Breast epithelium (tissue), 4 donors: ENCODE measurements at places on chromosomes 3 and 15.

- peaks cover 22% of the 10 kb centered on the region for H3K4me1 ChIP-seq
- H3K4me3 ChIP-seq: peak within 1 kb of the TSS; percentile 68
- H3K27me3 ChIP-seq: no peaks in the 10 kb centered on the region
- H3K27ac ChIP-seq: peak within 1 kb of the TSS; percentile 95
- no peaks in the 10 kb centered on the region for H3K36me3 ChIP-seq
These were observed at the start of gene ISLR for GRCh38 chr15:74173380-74174218. Gene ISLR (plus strand): TSS chr15:74173710. CDS start chr15:74174859, 1,149 bp downstream.

DNA sequence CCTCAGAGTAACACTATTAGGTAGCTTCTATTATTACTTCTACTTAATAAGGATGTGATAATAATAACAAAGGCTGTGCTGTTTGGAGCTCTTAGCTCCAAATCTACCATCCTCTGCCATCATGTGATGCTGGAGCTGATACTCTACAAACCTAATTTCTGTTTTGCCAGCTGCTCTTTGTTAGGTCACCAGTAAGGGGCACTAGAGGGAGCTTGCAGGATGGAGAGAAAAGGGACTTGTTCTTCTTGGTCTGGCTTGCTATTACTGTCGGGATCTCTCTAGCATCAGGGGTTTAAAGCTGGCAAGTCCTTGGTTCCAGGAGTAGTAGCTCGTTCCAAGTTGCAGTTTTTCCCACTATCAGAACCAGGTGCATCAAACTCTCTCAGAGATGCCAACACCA lies 194.9 kb upstream of the KBTBD8 start:
- no peak for DNase-seq
- H3K27ac ChIP-seq: no peak overlapping the region
- H3K4me3 ChIP-seq: no peak overlapping the region
- H3K36me3 ChIP-seq: no peaks in the 10 kb centered on the region
- no peaks in the 10 kb centered on the region for H3K4me1 ChIP-seq

DNA sequence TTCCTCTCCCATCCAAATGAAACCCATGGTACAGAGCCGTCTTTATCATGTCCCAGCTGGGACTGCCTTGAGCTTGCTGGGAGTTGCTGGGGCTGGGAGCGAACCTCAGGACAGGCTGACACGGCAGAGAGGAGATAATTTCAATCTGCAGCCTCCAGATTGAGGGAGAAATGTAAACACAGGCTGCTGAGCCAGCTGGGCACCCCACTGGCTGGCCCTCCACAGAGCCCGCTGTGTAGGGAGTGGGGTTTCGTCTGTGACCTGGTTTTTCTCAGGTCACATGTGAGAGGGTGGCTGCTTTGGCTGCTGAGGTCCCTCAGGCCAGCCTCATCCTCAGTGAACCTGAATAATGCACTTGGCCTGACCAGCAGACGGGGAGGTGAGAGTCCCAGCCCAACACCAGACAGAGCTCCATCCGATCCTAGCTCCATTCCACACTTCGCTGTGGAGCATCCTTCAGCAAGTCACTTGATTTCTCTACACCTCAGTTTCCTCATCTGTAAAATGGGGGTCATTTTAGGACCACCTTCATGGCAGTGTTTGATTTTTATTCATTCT lies 121.6 kb upstream of the MRPS22 start:
- H3K27me3 ChIP-seq: no peaks in the 10 kb centered on the region
- H3K36me3 ChIP-seq: no peaks in the 10 kb centered on the region
- H3K4me1 ChIP-seq: no peaks in the 10 kb centered on the region
- no peak overlapping the region for H3K27ac ChIP-seq
- DNase-seq: no peak

GRCh38 chr3:42670670-42671069 lies 14.7 kb upstream of the KLHL40 start:
- H3K4me1 ChIP-seq: no peaks in the 10 kb centered on the region
- no peak overlapping the region for H3K4me3 ChIP-seq
- H3K27ac ChIP-seq: no peak overlapping the region
- H3K27me3 ChIP-seq: no peaks in the 10 kb centered on the region

DNA sequence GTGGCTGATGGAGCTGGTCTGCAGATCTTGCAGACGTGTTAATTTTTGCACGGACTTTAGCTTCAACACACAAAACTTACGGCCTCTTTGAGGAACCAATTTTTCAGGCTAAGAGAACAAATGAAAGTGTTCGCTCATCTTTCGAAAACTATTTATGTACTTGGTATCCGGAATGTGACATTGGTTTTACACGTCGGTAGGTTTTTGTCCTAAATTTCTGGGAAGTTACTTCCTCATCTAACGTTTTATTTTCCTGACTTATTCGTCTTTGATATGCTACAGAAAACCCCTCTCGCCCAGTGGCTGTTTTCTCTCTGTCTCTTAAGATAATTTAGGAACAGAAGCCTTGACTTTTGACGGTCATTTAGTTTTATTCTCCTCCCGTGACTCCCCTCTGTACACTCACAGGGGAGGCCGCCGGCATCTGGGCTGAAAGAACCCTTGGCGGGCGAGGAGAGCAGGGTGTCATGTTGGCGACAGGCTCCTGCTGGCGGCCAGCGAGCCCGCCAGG lies 834 bp upstream of the GREM1 start:
- peaks cover 9% of the 10 kb centered on the region for H3K4me1 ChIP-seq
- no peaks in the 10 kb centered on the region for H3K36me3 ChIP-seq
- peak overlapping the region; percentile 49 for H3K4me3 ChIP-seq
- DNase-seq: no peak
- H3K27me3 ChIP-seq: peaks cover 3% of the 10 kb centered on the region

DNA sequence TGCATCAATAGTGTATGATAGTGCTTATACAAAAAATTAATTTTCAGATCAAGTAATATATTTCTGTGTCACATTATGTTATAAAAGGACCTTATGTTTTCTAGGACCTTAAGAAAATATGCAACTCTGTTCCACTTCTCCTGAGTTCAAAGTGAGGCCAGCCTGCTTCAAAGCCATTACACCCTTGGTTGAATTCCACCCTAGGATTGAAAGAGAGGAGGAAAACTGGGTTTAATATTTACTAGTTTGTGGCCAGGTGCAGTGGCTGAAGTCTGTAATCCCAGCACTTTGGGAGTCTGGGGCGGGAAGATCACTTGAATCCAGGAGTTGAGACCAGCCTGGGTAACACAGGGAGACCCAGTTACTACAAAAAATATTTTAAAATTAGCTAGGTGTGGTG lies 32.9 kb upstream of the NR1I2 start:
- H3K27ac ChIP-seq: no peak overlapping the region
- H3K36me3 ChIP-seq: peaks cover 5% of the 10 kb centered on the region
- no peaks in the 10 kb centered on the region for H3K27me3 ChIP-seq
- no peak overlapping the region for H3K4me3 ChIP-seq
- H3K4me1 ChIP-seq: no peaks in the 10 kb centered on the region

- no peak overlapping the region for H3K4me3 ChIP-seq
- no peak overlapping the region for H3K27ac ChIP-seq
- no peaks in the 10 kb centered on the region for H3K36me3 ChIP-seq
- no peaks in the 10 kb centered on the region for H3K4me1 ChIP-seq
These were observed 161.3 kb downstream of the EPHB1 start for GRCh38 chr3:134956395-134956794.

DNA sequence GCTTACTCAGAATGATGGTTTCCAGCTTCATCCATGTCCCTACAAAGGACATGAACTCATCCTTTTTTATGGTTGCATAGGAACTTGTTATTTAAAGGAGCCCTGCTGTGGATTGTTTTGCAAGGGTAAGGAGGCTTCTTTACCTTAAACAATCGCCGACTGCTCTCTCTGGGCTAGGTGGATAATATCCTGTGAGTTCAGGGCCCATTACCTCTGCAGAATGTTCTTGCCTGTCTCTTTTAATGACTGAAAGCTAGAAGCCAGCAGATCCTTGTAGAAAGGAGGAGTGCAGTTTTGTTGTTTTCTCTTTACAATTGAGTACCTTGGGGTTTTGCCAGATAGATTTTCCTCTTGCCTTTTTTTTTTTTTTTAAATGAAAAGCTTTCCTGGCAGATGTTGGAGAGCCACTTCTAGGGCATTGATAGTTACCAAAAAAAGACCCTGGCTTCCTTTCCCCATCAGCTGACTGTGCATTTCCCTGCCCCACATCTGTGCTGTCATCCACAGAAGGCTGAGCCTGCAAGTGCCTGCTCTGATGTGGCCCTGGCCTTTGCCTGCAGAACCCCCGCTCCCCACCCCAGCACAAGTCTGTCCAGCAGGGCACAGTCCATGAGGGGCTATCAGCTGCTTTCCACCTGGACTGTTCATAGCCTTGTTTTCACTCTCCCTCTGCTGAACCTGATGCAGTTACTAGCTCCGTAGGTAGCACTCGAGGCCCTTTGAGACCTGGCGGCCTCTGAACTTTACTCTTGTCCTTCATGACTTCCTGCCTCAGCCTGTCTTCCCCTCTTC lies 113.1 kb downstream of the CHCHD6 start:
- H3K27ac ChIP-seq: no peak overlapping the region
- no peak overlapping the region for H3K4me3 ChIP-seq
- no peaks in the 10 kb centered on the region for H3K36me3 ChIP-seq
- no peaks in the 10 kb centered on the region for H3K27me3 ChIP-seq
- DNase-seq: no peak

- H3K4me1 ChIP-seq: peaks cover 3% of the 10 kb centered on the region
- peak overlapping the region; percentile 1 for H3K27ac ChIP-seq
- no peak for DNase-seq
- H3K36me3 ChIP-seq: no peaks in the 10 kb centered on the region
- no peak overlapping the region for H3K4me3 ChIP-seq
These were observed 2.1 kb downstream of the FAN1 start for GRCh38 chr15:30905821-30906220.

DNA sequence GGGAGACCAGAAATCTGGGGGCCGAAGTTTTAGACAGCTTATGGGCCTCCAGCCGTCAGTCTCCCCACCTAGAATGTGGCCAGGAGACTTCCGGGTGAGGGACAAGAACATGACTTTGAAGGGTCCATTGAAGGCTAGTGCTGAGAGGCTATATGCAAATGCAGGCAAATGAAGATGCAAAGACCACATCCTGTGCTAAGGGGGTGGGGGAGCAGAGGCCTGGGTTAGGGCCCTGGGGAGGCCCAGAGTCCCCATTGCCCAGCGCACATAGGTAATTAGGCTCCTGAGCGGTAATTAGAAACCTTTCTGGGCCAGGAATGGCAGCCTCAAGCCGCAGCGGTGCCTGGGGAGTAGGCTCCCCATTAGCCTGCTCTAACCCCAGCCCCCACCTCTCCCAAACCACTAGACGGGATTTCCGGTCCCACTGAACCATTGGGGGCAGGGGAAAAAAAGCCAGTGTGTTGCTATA lies 6.8 kb downstream of the CSK start:
- no peak for DNase-seq
- H3K27ac ChIP-seq: peak overlapping the region; percentile 84
- peaks cover 23% of the 10 kb centered on the region for H3K4me1 ChIP-seq
- no peaks in the 10 kb centered on the region for H3K27me3 ChIP-seq
- H3K4me3 ChIP-seq: peak overlapping the region; percentile 25
- no peaks in the 10 kb centered on the region for H3K36me3 ChIP-seq

DNA sequence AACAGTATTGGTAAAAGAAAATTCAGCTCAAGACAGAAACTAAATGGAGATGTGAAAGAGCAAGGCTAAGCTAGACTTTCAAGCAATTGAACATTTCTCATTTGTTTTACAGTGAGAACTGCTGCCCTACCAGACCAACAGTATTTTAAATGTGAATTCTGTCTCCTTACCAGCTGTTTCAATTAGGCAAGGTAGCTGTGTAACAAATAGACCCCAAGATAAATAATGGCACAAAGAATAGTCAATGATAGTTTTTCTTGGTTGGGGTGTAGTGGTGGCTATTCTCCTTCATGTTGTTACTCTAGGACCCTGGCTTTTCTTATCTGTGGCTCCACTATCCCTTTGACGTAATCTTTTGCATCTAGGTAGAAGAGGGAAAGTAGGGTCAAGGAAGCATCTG lies 30.4 kb upstream of the THRB start:
- no peak overlapping the region for H3K27ac ChIP-seq
- H3K36me3 ChIP-seq: no peaks in the 10 kb centered on the region
- no peaks in the 10 kb centered on the region for H3K27me3 ChIP-seq
- no peak for DNase-seq
- H3K4me3 ChIP-seq: no peak overlapping the region

- no peak overlapping the region for H3K27ac ChIP-seq
- DNase-seq: no peak
- no peaks in the 10 kb centered on the region for H3K4me1 ChIP-seq
- no peaks in the 10 kb centered on the region for H3K36me3 ChIP-seq
- no peak overlapping the region for H3K4me3 ChIP-seq
- no peaks in the 10 kb centered on the region for H3K27me3 ChIP-seq
These were observed 35.3 kb upstream of the B3GNT5 start for GRCh38 chr3:183217548-183218332.

GRCh38 chr3:139117136-139117675 lies 72.5 kb upstream of the PRR23C start:
- no peak for DNase-seq
- no peaks in the 10 kb centered on the region for H3K27me3 ChIP-seq
- no peaks in the 10 kb centered on the region for H3K4me1 ChIP-seq
- H3K36me3 ChIP-seq: no peaks in the 10 kb centered on the region
- H3K27ac ChIP-seq: no peak overlapping the region
- no peak overlapping the region for H3K4me3 ChIP-seq

GRCh38 chr15:90266061-90266431 lies 574 bp downstream of the NGRN start:
- H3K27ac ChIP-seq: peak overlapping the region; percentile 95
- peak overlapping the region; percentile 87 for H3K4me3 ChIP-seq
- no peaks in the 10 kb centered on the region for H3K36me3 ChIP-seq

GRCh38 chr3:122513386-122514122 lies 1.2 kb downstream of the KPNA1 start:
- no peaks in the 10 kb centered on the region for H3K27me3 ChIP-seq
- DNase-seq: no peak
- peak overlapping the region; percentile 98 for H3K27ac ChIP-seq
- H3K36me3 ChIP-seq: no peaks in the 10 kb centered on the region
- peak overlapping the region; percentile 91 for H3K4me3 ChIP-seq
- peaks cover 7% of the 10 kb centered on the region for H3K4me1 ChIP-seq

DNA sequence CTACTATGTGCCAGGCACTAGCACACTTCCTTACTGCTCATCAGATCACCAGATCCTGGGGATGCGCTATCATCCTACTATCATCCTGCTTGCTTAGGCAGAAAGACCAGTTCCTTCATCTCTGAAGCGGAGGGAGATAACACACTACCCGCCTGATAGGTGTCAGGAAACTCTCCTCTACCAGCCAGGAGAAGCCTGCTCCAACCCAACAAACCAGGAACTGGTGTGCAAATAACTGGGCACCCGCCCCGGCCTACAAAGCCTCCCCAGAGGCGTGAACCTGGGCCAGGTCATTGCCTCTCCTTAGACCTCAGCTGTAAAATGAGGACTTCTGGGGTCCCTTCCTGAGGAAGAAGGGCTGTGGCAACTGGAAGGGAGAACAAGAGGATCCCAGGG lies 61.5 kb downstream of the HOMER2 start:
- H3K4me1 ChIP-seq: no peaks in the 10 kb centered on the region
- peak overlapping the region; percentile 56 for H3K27ac ChIP-seq
- H3K4me3 ChIP-seq: no peak overlapping the region
- no peaks in the 10 kb centered on the region for H3K36me3 ChIP-seq
- H3K27me3 ChIP-seq: no peaks in the 10 kb centered on the region

GRCh38 chr3:141575879-141576743 lies 89.3 kb downstream of the RASA2 start:
- H3K27ac ChIP-seq: no peak overlapping the region
- DNase-seq: no peak
- no peaks in the 10 kb centered on the region for H3K4me1 ChIP-seq
- no peak overlapping the region for H3K4me3 ChIP-seq
- H3K27me3 ChIP-seq: no peaks in the 10 kb centered on the region
- peaks cover 4% of the 10 kb centered on the region for H3K36me3 ChIP-seq
